ENCODE measurements at places on chromosomes 4 and X.

GRCh38 chr4:69617083-69617694, 22.3 kb downstream of the UGT2A2 start:
- DNase-seq = peak; percentile 1

DNA sequence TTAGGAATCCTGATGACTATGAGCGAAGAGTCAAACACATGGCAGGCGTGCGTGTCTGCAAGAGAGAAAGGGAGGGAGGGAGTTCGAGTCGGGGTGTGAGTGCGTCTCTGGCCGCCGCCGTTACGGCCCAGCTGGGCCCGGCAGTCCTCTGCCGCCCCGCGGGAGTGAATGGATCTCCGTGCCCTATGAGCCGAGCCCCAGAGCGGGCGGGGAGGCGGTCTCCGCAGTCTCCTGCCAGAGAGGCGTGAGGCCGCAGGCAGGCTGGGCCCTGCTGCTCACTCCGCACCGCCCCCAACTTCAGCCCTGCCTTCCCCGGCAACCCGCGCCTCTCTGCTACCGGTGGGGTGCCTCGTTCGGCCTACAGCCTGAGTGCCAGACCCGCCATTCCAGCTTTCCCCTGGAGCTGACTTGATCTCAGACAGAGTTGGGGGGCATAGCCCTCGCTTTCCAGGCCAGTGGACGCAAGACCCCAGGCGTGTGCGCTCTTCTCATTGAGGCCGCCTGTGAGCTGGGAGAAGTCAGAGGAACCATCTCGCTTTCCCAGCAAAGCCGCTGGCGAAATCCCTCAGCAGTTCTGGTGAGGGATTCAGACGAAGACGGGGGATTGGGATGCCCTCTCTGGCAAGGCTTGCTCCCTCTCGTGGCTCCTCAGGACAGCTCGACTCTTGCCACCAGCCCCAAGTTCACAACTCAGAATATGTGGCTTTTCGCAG, 1.4 kb downstream of the SLC16A2 start:
- DNase-seq = peak; percentile 69

GRCh38 chr4:41400296-41400695, 137.7 kb upstream of the LIMCH1 start:
- DNase-seq = peak; percentile 24

DNA sequence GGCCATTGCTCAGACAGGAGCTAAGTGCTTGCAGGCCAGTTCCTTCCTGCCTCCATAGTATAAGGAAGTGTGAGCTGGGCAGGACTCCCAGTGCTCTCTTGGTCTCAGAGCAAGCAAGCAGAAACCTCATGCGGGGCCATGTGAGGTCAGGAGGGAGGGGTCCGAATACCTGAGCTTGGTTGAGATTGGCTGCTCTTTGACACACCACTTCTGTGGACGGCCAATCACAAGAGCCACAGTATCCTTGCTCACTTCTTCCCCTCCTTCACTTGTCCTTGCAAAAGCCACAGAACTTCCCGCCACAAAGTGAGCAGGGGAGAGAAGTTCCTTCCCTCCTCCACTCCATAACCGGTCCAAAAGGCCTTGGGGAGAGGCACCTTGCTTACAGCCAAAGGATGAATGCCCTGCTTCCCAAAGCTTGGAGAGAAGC, 56.7 kb downstream of the PRPS1 start:
- no peak for DNase-seq

DNA sequence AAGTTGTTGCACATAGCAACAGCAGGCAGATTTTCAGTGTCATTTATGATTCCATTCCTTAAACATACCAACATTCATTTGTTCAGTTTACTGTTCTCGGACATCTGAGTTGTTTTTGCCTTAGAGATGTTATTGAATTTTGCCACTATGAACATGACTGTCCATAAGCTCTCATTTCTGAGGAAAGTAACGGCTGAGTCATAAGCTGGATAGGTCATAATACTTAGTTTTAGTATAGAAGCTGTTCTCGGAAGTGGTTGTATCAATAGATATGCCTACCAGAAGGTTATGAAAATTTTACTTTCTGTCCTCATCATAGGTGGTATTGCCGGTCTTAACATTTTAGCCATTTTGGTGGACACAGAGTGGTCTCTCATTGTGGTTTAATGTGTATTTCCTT, 157.1 kb upstream of the CLNK start:
- no peak for DNase-seq

DNA sequence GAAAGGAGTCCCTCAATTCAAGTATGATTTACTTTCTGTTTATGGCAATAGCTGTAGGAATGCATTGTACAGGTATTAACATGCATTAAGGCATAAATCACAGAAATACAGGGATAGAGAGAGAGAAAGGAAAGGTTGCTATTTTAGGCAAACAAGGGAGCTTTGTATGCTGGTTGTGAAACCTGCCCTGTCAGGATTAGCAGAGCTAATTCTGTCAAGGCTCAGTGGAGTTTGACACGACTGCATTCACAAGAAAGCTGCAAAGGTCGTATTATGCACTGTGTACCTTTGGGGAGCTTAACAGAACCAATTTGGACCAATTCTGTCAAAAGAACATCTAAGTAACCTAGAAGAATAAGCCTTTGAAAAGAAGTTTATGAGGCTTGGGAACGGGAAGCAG, 239.3 kb downstream of the GRIA2 start:
- no peak for DNase-seq

DNA sequence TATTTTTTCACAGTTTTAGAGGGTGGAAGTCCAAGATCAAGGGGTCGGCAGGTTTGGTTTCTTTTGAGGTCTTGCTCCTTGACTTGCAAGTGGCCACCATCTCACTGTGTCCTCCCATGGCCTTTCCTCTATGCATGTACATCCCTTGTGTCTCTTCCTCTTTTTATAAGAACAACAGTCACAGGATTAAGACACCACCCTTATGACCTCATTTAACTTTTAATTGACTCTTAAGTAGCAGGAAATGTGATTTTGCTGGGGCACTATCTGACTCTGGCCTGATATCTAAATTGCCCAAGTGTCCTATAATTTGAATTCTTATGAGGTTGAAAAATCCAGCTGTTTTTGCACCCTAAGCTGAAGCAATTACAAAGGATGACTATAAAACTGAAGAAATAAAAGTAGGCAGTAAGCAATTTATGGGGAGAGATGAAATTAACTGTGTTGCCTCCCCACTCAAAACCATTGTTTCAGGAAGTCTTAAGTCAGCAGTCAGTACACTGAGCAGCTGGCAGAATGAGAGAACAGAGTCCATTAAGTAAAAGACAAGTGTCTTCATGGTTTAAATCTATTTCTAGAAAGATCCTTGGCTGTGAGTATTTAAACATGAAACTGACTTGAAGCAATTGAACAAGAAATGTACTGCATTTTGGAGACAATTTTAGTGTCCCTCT, 601.3 kb downstream of the SPRY1 start:
- no peak for DNase-seq

GRCh38 chr4:152591396-152591795, 55.5 kb upstream of the FBXW7 start:
- peak; percentile 31 for DNase-seq

Measured in AG10803 (cell line).